ENCODE measurements at places on chromosomes 5 and 9.

DNA sequence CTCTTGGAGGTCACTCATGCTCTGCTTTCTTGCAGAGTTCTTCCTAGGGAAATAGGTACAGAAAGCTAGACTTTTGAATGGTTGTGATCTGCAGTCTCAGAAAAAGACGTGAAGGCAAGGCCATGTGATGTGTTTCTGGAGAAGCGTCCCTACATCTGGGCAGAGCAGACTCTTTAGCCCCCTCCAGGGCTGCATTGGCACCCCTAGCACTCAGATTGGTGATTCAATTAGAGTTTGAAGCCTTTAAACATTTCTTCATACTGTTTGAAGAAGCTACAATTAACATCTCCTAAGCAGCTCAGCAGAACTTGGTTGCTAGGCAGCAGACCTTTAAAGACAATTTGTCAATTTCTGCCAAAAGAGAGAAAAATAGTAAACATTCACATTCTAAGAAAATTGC, 21.6 kb downstream of the JADE2 start:
- DNase-seq: no peak

- no peak for DNase-seq
These were observed 987 bp downstream of the FBXW5 start for GRCh38 chr9:136943291-136944211.

GRCh38 chr9:133778336-133779013, 40.3 kb upstream of the SARDH start:
- DNase-seq: no peak

GRCh38 chr9:94675008-94675881, 35.9 kb upstream of the FBP1 start:
- DNase-seq: no peak

DNA sequence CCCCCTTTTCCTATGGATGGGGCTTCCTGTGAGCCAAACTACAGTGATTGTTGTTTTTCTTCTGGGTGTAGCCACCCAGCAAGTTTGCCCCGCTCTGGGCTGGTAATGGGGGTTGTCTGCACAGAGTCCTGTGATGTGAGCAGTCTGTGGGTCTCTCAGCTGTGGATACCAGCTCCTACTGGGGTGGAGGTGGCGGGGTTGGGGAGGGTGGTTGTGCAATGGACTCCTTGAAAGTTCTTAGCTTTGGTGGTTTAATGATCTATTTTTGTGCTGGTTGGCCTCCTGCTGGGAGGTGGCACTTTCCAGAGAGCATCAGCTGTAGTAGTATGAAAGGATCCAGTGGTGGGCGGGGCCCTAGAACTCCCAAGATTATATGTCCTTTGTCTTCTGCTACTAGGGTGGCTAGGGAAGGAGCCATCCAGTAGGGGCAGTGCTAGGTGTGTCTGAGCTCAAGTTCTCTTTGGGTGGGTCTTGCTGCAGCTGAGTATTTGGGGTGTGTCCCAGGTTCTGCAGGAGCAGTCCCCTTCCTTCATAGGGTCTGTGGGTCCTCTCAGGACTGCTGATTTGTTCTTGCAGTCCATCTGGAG, 275.6 kb upstream of the PAPPA start:
- no peak for DNase-seq

GRCh38 chr5:126864042-126864688, 87.2 kb downstream of the LMNB1 start:
- DNase-seq: no peak

GRCh38 chr9:136051837-136052471, 43.1 kb downstream of the NACC2 start:
- no peak for DNase-seq

DNA sequence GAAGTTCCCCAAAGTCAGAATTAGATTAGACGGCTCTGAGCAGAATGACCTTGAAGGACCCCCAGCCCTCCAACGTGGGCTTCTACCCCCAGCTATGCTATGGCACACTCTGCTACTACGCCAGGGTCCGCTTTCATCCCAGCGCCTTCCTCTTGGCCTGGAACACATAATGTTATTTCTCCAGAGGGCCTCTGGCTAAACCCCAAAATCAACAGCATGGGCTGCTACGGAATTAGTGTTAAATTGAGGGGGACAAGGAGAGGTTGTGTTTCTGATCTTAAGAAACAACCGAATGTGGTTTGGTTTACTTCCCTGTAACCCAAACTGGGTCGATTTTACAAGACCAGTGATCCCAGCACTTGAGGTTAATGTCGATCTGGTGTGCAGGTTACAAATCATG, 97.1 kb downstream of the ZNF618 start:
- no peak for DNase-seq

DNA sequence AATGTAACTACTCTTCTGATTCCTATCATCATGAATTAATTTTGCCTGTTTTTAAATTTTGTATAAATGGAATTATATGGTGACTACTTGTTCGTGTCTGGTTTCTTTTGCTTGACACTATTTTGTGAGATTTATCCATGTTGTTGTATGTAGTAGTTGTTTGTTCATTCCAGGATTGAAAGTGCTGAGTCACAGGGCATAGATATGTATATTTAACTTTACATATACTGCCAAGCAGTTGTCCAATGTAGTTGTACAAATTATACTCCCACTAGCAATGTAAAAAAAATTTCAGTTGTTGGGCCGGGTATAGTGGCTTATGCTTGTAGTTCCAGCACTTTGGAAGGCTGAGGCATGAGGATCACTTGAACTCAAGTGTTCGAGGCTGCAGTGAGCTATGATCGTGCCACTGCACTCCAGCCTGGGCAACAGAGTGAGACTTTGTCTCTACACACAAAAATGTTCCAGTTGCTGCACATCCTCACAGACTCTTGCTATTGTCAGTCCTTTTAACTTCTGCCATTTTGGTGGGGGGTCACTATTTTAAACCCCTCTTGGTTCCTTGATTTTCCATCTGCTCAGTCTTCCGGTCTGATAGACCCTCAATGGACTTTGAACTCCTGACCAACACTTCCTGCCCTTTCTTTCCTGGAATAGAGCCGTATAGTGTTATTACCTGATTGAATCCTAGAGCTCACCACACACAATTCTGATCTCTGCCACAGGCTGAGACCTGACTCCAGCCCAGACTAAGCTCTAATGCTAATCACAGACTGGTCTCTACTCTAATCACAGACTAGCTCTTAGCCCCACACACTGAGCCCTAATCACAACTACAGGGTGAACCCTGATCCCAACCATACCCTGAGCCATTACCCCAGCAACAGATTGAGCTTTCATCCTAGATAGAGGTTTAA, 69.3 kb upstream of the MELK start:
- no peak for DNase-seq

GRCh38 chr9:14645648-14646047, 47.6 kb downstream of the ZDHHC21 start:
- DNase-seq: no peak

DNA sequence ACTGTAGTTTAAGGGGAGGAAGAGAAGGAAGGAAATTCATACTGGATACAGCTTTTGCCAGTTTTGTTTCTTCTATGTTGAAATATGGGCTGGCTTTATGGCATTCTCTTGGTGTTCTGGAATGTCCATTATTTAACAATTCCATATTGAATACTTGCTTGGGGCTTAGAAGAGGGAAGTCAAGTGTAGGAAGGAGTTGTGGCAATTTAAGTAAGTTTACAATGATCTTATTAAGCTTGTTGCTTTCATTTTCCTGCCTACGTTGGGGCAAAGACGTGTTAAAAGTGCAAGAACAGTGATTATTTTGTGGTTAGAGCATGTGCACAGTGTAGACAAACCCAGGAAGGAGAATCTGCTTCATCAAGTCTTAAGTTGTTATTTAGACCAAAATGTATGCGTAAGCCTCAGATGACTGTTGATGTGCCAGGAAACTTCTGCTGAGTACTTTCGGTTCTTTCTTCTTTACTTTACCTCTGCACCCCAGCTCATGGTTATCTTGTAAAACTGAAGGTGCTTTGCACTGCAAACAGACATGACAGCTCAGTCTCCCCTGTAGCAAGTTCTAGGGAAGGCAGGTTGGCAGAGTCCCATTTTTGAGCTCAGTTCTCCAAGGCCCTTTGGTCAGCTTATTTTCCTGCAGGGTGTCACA, 75.8 kb downstream of the F2RL2 start:
- DNase-seq: peak; percentile 8

DNA sequence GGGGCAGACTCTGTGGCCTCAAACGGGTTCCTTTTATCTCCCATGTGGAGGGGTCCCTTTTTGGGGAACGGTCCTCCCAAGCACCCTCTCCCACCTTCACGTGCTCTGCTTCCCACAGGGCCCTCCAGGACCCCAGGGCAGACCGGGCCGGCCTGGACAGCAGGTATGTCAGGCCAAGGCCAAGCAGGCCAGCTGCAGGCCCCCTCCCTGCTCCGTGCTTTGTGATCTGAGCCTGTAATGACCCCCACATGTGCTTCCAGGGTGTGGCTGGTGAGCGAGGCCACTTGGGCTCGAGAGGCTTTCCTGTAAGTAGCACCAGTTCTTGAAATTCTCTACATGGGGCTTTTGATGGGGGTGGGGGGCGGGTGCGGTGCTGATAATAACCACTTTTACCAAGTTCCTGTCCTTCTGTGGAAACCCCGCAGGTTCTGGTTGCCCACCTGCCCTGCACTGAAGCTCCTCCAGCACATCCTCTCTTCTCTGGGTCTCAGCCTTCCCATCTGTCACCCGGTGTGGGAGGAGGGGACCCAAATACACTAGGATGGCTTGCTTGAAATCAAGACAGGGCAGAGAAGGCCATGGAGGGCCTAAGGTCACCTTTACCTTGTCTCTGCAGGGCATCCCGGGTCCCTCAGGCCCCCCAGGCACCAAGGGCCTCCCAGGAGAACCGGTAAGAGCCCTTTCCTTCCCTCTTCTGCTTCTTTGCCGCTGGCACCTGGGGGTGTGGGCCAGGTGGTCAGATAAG, 57.9 kb upstream of the ORM1 start:
- no peak for DNase-seq

Data from stimulated activated CD8-positive, alpha-beta memory T cell treated with anti-CD3 and anti-CD28 coated beads, Interleukin-7, amount 100 ng/mL, for 1 hour (primary cell).